ENCODE measurements at places on chromosomes 1 and 21.

DNA sequence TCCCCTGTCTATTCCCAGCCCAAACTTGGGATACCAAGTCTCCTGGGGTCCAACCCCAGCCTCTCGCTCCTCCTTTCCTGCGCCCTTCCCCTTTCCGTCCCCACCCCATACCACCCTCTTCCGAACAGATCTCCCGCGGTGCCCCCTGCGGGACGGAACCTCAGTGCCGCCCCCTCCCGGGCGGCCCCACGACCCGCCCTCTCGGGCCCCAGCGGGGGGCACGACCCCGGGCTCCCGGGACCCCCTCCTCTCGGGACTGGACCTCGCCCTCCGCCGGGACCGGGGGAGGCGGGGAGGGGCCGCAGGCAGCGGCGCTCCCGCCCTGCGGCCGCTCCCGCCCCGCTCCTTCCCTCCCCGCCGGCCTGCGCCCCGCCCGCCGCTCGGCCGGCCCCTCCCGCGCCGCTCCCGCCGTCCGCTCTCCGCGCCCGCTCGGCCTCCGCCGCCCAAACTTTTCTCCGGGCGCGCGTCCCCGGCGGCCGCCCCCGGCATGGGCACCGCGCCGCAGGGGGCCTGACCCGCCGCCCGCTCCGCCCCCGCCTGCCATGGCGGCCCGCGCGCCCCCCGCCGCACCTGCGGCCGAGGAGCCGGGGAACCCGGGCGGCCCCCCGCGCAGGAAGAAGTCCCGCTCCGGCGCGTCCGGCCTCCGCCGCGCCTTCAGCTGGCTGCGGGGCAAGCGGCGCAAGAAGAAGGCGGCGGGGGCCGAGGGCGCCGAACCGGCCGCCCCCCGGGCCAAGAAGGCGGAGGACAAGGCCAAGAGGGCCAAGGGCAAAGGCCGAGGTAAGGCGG lies 39.0 kb upstream of the SYNC start:
- DNase-seq = no peak

- no peak for DNase-seq
These were observed 36.9 kb upstream of the TARBP1 start for GRCh38 chr1:234515821-234516241.

- no peak for DNase-seq
These were observed 15.4 kb upstream of the SLC5A9 start for GRCh38 chr1:48207131-48207530.

GRCh38 chr1:196405839-196406238 lies 202.4 kb downstream of the KCNT2 start:
- DNase-seq = no peak

DNA sequence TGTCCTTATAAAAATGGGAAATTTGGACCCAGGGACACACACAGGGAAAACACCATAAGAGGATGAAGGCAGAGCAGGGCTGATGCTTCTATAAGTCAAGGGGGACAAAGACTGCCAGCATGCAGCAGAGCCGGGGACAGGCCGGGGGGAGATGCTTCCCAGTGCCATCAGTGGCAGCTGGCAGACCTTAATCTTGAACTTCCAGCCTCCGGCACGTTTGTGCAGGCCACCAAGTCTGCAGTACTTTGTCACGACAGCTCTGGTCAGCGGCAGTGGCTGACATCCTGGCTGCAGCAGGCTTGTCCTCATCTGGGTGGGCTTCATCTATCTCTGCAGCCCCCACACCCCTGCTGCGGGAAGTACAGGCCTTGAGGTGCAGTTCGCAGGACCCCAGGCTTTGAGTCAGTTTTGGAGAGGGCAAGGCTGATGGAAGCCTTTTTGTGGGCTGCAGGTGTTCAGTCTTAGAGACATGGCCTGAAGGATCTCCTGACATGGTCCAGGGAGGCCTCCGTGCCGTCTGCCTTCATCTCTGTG lies 186.0 kb downstream of the DYRK1A start:
- no peak for DNase-seq

DNA sequence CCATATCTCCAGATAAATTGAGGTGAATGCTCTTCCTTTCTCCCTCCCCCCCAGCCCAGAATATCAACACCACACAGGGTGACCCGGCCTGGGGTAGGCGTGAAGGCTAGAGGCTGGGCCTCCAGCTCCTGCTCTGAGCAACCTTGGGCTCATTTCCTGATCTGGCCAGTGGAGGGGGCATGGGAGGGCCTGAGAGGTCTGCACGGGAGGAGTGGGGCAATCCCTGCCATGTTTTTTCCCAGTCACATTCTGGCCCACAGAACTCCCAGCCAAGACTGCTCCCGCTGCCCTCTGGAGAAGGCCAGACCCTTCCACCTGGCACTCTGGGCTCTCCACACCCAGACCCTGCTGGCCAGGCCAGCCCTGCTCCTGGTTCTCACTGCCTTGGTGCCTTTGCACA lies 3.9 kb downstream of the CLDN19 start:
- no peak for DNase-seq

DNA sequence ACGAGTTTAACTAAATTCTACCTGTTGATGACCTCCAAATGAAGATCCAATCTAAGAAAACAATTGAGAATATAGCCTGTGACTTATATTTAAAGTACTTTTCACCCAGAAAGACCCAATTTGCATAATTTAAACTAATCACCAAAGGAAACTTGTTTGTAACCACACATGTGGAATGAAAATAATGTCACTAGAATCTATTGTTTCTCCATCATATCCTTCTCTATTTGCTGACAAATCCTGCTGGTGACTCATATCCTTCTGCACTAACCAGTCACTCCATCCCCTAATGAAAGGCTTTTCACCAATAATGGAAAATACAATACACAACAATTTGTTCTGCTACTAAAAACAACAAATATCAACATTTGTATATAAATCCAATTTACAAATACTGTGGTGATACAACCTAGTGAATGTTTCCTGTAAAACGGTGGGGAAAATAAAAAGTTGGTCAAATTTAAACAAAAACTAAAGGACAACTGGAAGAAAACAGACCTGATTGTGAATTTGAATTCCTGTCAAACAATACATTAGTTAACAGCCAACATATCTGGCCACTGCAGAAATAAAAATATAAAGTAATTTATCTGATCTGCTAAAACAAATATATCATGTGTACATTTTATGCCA lies 6.5 kb downstream of the PTP4A2 start:
- no peak for DNase-seq

DNA sequence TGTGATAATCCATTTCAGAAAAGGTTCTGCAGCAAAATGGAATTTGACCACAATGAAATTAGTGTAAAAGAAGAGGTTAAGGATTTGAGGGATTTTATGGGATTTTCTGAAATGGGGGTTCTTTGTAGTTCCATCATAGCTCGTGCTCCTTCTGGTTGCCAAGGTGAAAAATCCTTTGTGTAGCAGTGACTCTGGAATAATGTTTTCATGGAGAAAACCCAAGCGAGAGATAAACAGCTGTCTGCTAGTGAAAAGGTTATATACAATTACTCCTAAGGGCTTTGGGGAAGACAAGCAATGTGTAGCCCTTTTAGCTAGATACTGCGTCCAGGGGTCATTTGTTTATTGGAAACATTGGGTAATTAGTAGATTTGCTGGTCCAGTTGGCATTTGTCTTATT lies 453.2 kb upstream of the DEPDC1 start:
- DNase-seq = no peak

- DNase-seq = no peak
These were observed 179.3 kb downstream of the KAZN start for GRCh38 chr1:14777516-14778506.

DNA sequence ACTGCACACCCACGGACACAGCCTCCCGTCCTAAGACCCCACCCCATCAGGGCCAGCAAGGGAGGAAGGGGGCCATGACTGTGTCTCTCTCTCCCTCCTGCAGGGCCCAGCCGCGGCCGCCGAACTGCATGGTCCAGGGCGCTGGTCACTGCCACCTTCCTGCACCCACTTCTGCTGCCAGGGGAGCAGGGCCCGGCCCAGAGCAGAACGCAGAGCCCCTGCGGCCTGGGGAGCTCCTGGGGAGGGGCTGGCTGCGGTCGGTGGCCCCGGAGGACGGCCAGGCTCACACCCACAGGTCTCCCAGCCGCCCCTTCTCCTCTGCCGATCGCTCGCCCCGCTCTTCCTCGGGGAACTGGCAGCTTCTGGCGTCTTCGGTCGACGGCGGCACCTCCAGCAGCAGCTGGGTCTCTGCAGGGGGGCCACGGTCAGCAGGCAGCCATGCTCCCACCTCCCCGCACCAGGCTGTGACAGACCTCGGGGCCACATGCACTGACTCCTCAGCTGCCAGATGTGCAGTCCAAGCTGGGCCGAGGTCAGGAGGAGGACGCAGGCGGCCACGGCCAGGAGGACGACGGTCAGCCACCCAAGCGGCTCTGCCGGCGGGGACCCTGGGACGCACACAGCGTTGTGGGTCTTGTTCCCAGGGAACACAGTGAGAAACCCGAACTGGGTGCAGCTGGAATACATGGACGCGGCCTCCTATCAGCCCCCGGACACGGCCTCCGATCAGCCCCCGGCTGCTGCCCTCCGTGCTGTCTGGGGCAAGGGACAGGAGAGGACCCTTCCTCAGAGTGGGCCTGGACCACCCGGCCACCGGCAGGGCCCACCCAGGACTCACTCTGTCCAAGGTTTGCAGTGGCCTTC lies 2.6 kb downstream of the TNFRSF18 start:
- no peak for DNase-seq

- DNase-seq = no peak
These were observed 9.3 kb upstream of the FCAMR start for GRCh38 chr1:206979379-206980043.

DNA sequence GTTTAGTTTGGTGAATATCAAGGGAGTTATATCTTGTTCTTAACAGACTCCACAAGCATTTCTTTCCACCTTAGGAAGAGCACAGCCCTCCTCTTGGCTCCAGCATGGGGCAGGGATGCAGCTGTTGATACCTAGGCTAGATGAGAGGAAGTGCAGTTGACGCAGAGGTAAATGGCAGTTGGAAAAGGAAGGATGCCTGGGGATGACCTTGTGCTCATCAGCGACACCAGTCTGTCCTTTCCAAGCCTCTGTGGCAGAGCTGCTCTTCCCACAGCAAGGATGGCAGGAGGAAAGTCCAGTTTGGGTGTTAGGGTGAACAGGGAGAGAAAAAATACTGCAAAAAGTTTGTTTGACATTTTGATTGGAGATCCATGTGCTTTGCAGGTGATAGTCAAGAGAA lies 6.2 kb downstream of the PROX1 start:
- no peak for DNase-seq

DNA sequence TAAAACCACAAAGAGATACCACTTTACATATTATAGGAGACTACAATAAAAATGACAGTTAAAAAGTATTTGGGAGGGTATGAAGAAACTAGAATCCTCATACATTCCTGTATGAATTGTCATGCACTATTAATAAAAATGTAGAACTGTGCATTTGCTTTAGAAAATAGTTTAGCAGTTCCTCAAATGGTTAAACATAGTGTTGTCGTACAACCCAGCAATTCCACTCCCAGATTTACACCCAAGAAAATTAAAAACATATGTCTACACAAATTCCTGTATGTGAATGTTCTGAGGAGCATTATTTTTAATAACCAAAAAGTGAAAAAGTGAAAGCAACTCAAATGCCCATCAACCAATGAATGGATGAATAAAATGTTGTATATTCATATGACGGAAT lies 23.1 kb upstream of the PDE4B start:
- no peak for DNase-seq
